T-helper 17 cell (primary cell): ENCODE measurements at places on chromosomes 7 and 10.

DNA sequence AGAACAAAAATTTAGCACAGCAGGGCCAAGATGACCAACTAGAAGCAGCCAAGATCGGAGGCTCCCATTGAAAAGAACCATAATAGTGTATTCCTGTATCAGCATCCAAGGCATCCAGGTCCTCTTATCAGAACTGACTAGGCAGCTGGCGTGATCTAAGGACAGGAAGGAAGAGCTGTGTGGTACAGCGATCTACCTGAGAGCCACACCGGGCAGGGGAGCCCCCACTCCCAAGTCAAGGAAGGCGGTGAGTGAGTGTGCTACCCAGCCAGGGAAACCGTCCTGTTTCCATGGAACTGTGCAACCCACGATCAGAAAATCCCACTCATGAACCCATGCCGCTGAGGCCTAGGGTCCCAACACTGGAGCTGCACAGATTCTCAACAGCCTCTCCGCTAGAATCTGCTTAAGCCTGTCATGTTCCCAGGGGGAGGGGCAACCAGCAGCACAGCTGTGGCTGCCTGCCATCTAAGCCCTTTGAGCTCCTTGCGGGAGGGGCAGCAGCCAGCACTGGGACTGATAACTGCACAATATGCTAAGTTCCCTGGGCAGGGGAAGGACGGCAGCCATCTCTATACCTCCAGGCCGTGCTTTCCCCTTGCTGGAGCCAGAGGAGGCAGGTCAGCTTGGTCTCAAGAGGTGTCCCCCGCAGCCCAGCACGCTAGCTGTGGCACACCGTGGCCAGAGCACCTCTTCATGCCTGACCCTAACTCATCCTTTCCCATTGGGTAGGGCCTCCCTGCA lies 213.0 kb upstream of the SMIM30 start:
- DNase-seq, result no peak

DNA sequence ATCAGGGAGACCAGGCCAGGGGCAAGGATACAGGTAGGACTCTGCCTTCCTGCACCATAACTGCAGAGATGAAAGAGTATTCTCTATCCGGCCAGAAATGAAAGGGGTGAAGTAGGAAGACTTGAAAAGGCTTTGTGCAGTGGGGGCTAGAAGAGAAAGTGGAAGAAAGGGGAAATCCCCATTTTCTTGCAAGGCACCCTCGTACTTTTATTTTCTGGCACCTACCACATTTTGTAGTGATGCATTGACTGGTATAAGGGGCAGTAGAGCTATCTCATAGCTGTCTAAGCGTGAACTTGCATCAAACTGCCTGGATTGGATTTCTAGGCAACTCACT lies 752 bp upstream of the CAMK2G start:
- no peak for DNase-seq

DNA sequence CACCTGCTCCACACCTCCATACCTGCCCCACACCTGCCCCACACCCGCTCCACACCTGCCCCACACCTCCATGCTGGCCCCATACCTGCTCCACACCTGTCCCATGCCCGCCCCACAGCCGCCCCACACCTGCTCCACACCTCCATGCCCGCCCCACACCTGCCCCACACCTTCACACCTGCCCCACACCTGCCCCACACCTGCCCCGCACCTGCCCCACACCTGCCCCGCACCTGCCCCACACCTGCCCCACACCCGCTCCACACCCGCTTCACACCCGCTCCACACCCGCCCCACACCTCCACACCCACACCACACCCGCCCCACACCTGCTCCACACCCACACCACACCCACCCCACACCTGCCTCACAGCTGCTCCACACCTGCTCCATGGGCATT lies 53.0 kb downstream of the PARP12 start:
- no peak for DNase-seq

- DNase-seq, result no peak
Observed at GRCh38 chr7:2723138-2723850, 35.3 kb downstream of the AMZ1 start.

- DNase-seq, result no peak
Observed at GRCh38 chr7:81161451-81162075, 242.7 kb upstream of the SEMA3C start.

- no peak for DNase-seq
Observed at GRCh38 chr7:128796327-128796726, 4.6 kb downstream of the CCDC136 start.

DNA sequence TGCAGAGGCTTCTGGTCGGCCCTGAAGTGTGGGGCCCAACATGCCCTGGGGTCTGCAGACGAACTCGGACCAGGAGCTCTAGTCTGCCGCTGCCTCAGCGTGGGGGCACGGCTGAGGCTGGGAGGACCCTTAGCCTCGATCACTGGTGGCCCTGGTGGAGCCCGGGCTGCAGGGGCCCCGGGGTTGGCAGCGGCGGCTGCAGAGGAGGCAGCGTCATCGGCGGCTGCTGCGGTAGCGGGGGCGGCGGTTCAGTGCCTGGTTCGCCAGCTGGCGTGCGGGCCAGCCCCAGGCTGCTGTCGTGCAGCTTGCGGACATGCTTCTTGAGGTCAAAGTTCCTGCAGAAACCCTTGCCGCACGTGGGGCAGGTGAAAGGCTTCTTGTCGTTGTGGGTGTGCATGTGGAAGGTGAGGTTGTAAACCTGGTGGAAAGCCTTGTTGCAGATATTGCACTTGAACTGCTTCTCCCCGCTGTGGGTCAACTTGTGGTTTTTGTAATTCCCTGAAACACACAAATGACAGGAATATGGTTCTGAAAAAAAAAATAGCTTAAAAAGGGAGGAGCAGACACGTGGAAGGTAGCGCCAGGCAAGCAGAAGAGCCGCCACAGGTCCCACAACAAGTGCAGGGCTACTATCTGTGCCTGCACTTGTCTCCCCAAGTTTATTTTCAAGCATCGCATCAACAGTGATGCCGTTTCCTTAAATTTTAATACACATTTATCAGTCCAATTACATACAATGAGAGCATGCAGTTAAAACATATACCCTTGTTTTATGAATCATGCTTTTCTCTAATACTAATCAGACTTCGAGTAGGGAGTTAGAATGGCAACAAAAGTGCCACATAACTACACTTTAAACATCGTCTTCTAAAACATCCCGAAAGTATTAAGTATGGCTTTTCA lies 2.4 kb downstream of the FEZF1 start:
- DNase-seq, result no peak

DNA sequence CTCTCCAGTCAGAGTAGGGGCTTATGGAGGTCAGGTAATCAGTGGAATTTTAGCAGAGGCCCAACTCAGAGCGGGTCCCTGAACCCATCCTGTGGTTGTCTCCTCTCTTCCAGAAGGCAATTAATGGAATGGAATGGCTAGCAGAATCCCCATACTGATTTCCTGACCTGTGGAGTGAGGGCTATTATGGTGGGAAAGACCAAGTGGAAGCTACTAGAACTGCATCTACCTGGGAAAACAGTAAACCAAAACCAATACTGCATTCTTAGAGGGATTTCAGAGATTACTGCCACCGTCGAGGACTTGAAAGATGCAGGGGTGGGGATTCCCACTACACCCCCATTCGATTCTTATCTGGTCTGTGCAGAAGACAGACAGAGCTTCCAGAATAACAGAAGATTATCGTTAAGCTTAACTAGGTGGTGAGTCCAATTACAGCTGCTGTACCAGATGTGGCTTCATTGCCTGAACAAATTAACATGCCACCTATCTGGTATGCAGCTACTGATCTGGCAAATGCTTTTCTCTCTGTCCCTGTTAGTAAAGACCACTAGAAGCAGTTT lies 73.2 kb downstream of the LMBR1 start:
- DNase-seq, result no peak
